Fibroblast of pulmonary artery (primary cell): ENCODE measurements at places on chromosomes 7 and 10.

- DNase-seq: peak; percentile 54
Measured at GRCh38 chr10:4391683-4392082, 434.3 kb upstream of the AKR1E2 start.

- peak; percentile 84 for DNase-seq
Measured at GRCh38 chr7:27196287-27196767, 3.6 kb downstream of the HOXA13 start.

- peak; percentile 40 for DNase-seq
Measured at GRCh38 chr10:69479240-69480067, 28.2 kb downstream of the TSPAN15 start.

GRCh38 chr7:91582799-91583477 is 297.6 kb downstream of the MTERF1 start:
- no peak for DNase-seq

GRCh38 chr10:7000061-7000460 is 410.8 kb downstream of the SFMBT2 start:
- DNase-seq: no peak

GRCh38 chr10:89653410-89653869 is 8.4 kb upstream of the PANK1 start:
- DNase-seq: no peak

- DNase-seq: peak; percentile 1
Measured at GRCh38 chr7:52944921-52945320, 90.5 kb upstream of the POM121L12 start.

DNA sequence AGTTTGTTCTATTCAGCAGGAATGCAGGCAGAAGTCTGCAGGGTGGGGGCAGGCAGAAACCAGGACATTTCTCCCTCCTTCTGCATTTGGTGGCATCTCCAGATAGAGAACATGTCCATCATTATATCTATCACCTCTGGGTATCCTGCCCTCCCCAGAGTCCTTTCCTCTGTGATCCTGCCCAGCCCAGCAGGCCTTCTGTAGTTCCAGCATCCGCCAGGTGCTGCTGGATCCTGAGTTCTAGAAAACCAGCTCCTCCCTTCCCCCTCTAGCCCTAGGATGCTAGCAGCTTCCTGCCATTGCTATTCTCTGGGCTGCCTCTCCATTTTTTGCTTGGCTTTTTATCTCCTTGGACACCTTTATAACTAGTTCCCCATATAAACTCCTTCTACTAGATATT is 180.3 kb downstream of the KCNMA1 start:
- DNase-seq: no peak

GRCh38 chr10:75417522-75417927 is 13.9 kb upstream of the LRMDA start:
- DNase-seq: no peak

GRCh38 chr10:122018951-122019413 is 30.0 kb downstream of the TACC2 start:
- DNase-seq: no peak

DNA sequence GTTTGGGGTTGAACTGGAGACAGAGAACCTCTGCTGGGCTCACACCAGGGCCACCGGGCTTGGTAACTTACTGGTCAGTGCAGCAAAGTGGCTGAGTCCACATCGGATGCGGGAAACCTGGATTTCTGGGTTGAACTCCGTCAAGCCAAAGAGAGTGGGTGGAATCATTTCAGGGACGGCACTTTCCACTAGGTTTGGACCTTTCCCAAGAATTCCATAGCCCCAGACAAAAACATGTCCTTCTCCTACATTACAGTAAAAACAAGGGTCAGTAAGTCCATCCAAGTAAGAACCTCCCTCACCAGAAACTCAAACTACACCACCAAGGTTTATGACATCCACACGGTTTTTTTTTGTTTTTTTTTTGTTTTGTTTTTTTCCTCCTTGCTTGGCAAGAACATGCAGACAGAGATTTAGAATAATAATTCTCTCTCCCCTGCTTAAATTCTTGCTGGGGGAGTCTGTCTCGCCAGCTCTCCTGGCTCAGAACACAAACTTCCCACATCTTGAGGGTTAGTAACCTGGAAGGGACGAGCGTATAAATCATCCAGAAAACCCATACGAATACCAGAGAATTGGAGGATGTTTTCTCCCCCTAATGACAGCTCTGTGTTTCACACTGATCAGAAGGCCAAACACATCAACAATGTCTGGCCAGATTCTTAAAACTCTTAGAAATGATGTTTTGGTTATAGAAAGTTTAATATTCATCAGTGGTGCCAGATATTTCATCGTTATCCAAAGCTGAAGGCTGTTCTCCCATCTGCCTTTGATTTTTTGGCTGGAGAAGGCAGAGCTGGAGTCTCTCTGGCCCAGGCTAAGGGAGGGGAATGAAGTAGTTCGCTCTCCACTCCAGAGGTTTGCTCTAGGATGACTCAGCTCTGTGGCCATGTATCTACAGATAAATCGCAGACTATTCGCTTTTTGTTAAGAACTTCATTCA is 17.5 kb downstream of the RCC1L start:
- peak; percentile 70 for DNase-seq

GRCh38 chr10:71517298-71518169 is 120.8 kb downstream of the CDH23 start:
- DNase-seq: no peak

GRCh38 chr10:43502931-43503330 is 66.0 kb downstream of the ZNF487 start:
- no peak for DNase-seq

DNA sequence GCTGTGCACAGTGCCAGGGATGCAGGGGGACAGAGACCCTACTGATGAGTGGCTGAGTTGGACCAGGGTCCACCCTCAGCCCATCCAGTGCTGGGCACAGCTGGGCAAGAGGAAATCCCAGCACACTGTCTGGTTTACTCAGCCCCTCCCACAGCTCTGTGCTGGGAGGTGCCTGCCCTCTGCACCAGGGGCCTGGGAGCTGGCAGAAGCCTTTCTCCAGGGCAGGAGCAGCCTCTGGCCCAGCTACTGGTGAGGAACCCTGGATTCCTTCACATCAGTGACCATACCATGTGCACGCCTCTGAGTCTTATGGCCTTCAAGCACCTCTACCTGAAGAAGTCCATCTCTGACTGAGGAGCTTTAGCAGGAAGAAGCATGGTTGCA is 25.9 kb upstream of the C10orf71 start:
- no peak for DNase-seq

- DNase-seq: peak; percentile 5
Measured at GRCh38 chr10:29688230-29688661, 53.5 kb upstream of the SVIL start.

GRCh38 chr10:34499612-34500279 is 315.4 kb downstream of the PARD3 start:
- no peak for DNase-seq

DNA sequence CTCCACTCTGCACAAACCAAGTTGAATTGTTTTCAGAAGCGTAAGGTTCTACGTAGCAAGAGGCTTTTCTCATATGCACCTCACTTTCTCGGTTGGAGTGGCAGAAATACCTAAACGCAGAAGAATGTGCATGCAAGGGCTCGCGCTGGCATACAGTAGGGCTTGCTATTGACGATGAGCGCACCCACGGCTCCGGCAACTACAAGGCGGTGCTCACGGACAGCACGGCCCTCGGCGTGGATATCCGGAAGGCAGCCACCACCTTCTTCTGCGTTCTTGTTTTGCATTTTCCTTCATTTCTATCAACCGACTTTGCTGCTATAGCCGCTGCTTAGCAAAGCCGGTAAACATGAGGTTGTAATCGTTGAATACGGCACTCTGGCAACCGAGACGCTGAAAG is 51.1 kb upstream of the UBE3C start:
- DNase-seq: no peak

- no peak for DNase-seq
Measured at GRCh38 chr7:130309986-130310385, 17.0 kb downstream of the CPA4 start.

DNA sequence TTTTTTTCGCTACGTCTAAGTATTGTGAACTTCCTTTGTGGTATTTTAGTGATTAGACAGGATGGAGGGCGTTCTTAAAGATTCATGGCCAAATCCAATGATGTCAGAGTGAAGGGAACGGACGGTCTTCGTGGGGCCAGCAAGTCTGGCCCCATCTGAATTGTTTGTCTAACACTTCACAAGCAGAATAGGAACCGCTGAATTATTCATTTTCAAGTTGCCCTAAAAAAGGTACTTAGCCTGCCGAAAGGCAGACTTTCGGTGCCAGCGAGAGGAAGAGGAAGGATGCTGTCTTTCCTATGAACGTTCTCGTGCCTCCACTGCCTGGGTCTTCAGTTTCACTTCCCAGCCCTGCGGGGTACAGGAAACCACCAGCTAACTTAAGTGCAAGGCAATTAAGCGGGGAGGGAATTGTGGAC is 145.7 kb upstream of the SH2B2 start:
- DNase-seq: no peak
